Hair follicle dermal papilla cell (primary cell): ENCODE measurements at places on chromosomes 13 and 19. TPM values are rescaled to one million over a fixed set of nuclear protein-coding genes. Genes with fewer than 3 reads are reported as not detected.

Gene PLEKHG2
- total RNA-seq: 41.0 and 41.9 TPM in 2 replicates

Gene PRSS57
- total RNA-seq: not detected in 2 replicates

Gene SBK3
- 0.12 and 0.81 TPM in 2 replicates for total RNA-seq

Gene KLK2
- total RNA-seq: not detected in 2 replicates

Gene MATK
- not detected in 2 replicates for total RNA-seq

Gene MYCBP2
- 119 and 154 TPM in 2 replicates for total RNA-seq

Gene CHAF1A
- 5.2 and 6.4 TPM in 2 replicates for total RNA-seq

Gene C19orf85
- not detected in 2 replicates for total RNA-seq

Gene ELSPBP1
- total RNA-seq: not detected in 2 replicates

Gene FAM216B
- not detected in 2 replicates for total RNA-seq

Gene ADAT3
- 5.0 and 5.8 TPM in 2 replicates for total RNA-seq

Gene GPC6
- 4.6 and 9.1 TPM in 2 replicates for total RNA-seq

Gene DZIP1
- total RNA-seq: 49.5 and 57.3 TPM in 2 replicates

Gene NPHS1
- not detected in 2 replicates for total RNA-seq

Gene KIR2DL4
- not detected in 2 replicates for total RNA-seq

Gene FBXL3
- 81.0 and 97.2 TPM in 2 replicates for total RNA-seq

Gene CBY2
- not detected in 2 replicates for total RNA-seq

Gene LILRA1
- total RNA-seq: not detected in 2 replicates

Gene NKG7
- total RNA-seq: not detected in 2 replicates

Gene GPR183
- total RNA-seq: 0.97 and 1.2 TPM in 2 replicates

Gene SAE1
- total RNA-seq: 97.8 and 106 TPM in 2 replicates

Gene DDA1
- total RNA-seq: 10.9 and 21.6 TPM in 2 replicates

Gene SBK2
- total RNA-seq: 0.16 TPM in 1 of 2 replicates, not detected in the other

Gene NPAS1
- 0.16 and 0.61 TPM in 2 replicates for total RNA-seq

Gene SPACA7
- total RNA-seq: not detected in 2 replicates

Gene OR4F17
- not detected in 2 replicates for total RNA-seq

Gene INSL3
- not detected in 2 replicates for total RNA-seq

Gene MIR17HG
- total RNA-seq: 3.8 and 7.3 TPM in 2 replicates

Gene TBXA2R
- total RNA-seq: 5.8 and 6.0 TPM in 2 replicates

Gene SMIM24
- total RNA-seq: not detected in 2 replicates

Gene SULT2B1
- 0.36 TPM in 1 of 2 replicates, not detected in the other for total RNA-seq

Gene VSTM2B
- not detected in 2 replicates for total RNA-seq

Gene PRRG2
- total RNA-seq: 2.2 TPM in 1 of 2 replicates, not detected in the other

Gene CPT1C
- total RNA-seq: 18.2 and 20.4 TPM in 2 replicates

Gene FAM83E
- 0.24 and 1.3 TPM in 2 replicates for total RNA-seq

Gene VPS36
- 36.7 and 38.9 TPM in 2 replicates for total RNA-seq

Gene P2RY11
- 3.8 and 3.9 TPM in 2 replicates for total RNA-seq

Gene ISYNA1
- 13.7 and 15.1 TPM in 2 replicates for total RNA-seq

Gene N4BP2L1
- 3.4 and 4.0 TPM in 2 replicates for total RNA-seq

Gene C19orf33
- total RNA-seq: not detected in 2 replicates

Gene LILRB5
- not detected in 2 replicates for total RNA-seq

Gene LHB
- 0.49 and 0.61 TPM in 2 replicates for total RNA-seq

Gene ZGLP1
- 0.81 and 1.8 TPM in 2 replicates for total RNA-seq

Gene CHST8
- not detected in 2 replicates for total RNA-seq

Gene CLDND2
- not detected in 2 replicates for total RNA-seq

Gene ZFR2
- total RNA-seq: under 0.01 TPM in 1 of 2 replicates, not detected in the other

Gene OR7A5
- not detected in 2 replicates for total RNA-seq

Gene GNG7
- total RNA-seq: 0.36 and 0.65 TPM in 2 replicates

Gene SIGLEC7
- total RNA-seq: not detected in 2 replicates

Gene CD79A
- total RNA-seq: 0.12 TPM in 1 of 2 replicates, not detected in the other

Gene RAD23A
- 94.6 and 95.3 TPM in 2 replicates for total RNA-seq
